ENCODE measurements at places on chromosomes 7 and 10.
A peak's percentile ranks its signal among the peaks of the same experiment; 100 is the strongest.

- DNase-seq = no peak
Observed at GRCh38 chr10:58438340-58438871, 53.2 kb downstream of the TFAM start.

- no peak for DNase-seq
Observed at GRCh38 chr10:29636178-29636577, 1.4 kb upstream of the SVIL start.

DNA sequence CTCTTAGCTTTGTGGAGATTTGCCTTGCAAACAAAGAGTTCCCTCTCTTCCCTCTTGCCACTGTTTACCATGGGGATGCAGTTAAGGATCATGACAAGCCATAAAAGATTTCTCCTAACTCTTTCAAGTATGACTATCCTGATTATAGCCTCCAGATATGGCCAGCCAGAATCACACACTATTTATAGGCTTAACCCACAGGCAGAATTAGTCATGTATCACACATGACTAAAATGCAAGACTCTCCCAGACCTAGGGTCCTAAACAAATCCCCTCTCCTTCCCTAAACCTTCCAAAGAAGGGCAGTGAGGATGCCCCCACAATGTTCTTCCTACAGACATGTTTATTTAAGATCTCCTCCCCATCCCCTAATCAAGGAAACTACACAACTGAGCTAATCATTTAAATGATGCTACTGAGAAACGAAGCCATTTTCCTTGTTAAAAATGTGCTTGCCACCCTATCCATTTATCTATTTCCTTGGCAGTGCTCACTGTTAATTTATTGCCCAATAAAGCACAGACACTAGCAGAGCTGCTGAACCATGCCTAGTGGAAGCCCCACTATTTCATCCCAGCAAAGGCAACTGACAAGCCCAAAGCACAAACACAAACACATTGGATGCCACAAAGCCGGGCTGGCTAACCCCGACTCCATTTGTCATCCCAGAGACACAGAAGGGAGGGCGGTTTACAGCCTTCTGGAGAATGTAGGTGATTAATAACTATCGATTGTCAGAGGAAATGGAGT lies 363.4 kb downstream of the KCNMA1 start:
- DNase-seq = no peak

- DNase-seq = no peak
Observed at GRCh38 chr10:98106531-98106930, 27.9 kb upstream of the R3HCC1L start.

DNA sequence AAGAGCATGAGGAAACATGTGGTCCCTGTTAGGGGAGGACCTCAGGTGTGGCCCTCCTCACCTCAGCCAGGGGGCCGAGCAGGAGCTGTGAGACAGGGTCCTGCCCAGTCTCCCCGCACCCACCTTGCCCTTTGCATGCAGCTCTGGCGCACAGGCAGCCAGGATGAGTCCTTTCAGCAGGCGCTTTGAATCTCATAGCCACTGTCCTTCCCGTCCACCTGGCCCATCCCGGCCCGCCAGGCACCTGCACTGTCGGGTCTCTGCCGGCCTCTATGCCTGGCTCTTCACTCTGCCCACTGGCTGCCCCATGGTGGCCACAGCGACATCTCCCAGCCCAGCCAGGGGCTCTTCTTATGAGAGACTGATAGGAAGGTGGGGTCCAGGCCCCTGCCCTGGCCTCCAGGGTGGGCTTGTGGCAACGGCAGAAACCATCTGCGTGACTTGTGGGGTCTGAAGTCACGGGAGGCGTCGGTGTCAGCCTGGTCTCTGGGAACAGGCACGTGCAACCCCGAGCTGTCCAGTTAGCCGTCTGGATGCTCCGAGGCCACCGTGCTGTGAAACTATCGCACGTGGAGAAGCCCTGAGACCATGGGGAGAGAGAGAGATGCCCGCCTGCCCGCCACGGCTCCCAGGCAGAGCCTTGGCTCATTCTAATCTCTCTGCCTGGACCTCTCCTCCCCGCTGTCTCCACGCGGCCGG lies 37.4 kb downstream of the FOXL3 start:
- no peak for DNase-seq

GRCh38 chr7:36185756-36186155 lies 32.7 kb downstream of the EEPD1 start:
- no peak for DNase-seq

GRCh38 chr7:52862321-52862720 lies 173.1 kb upstream of the POM121L12 start:
- DNase-seq = no peak

DNA sequence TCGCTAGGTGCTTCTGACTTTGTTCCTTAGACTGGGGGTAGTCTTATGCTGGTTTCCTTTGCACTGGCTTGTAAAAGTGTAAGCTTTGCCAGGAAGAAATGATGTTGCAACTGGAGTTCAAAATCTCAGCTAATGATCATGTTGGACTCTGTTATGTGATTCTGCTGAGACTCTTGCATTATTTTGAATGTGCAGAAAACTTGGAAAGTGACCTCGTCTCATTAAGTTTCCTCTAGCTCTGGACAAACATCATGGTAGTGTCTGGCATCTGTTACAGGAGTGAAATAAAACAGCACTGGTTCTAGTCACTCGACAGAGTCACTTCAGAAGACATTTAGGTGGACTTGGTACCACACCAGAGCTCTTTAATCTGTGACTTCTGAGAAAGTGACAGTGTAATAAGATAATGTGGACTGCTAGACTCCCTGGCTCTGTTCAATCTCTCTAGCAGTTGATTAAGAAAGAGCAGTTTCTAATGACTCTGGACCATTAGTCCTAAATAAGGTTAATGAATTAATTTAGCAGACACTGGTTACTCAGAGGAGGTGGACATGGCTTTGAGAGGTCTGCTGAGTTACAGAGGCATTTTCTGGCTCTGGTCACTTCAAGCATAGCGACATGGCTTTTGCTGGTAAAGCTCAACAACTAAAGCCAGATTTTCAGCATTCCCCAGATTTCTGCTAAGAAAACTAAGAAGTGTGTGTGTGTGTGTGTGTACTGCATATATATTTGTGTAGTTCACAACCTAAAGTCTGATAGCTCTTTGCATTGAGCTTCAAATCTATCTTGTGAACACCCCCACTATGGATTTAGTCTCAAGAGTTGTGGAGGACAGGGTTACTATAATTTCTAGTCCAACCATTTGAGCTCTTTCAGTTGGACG lies 2.0 kb downstream of the NRP1 start:
- DNase-seq = peak; percentile 90

- DNase-seq = peak; percentile 75
Observed at GRCh38 chr7:604001-604883, 84.6 kb upstream of the PDGFA start.

GRCh38 chr10:71604324-71605018 lies 115.1 kb downstream of the C10orf105 start:
- no peak for DNase-seq

DNA sequence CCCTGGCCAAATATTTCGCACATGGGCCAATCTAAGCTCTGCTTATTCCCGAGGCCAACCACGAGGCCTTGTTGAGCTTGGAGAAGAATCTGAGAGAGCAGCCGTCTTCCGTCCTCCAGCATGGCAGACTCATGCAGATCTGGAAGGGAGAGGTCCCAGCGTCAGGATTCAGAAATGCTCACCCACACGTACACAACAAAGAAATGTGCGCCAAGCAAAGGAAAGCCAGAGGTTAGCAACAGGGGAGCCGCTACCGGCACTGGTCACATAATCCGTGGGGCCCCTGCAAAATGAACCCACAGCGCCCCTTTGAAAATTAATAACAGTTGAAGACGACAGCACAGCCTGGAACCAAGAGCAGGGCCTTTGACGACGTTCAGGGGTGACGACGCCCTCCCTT lies 25.4 kb upstream of the PRKAG2 start:
- no peak for DNase-seq

GRCh38 chr10:128180843-128181242 lies 54.6 kb upstream of the MKI67 start:
- DNase-seq = no peak

- no peak for DNase-seq
Observed at GRCh38 chr10:24701447-24701846, 22.2 kb downstream of the ARHGAP21 start.

DNA sequence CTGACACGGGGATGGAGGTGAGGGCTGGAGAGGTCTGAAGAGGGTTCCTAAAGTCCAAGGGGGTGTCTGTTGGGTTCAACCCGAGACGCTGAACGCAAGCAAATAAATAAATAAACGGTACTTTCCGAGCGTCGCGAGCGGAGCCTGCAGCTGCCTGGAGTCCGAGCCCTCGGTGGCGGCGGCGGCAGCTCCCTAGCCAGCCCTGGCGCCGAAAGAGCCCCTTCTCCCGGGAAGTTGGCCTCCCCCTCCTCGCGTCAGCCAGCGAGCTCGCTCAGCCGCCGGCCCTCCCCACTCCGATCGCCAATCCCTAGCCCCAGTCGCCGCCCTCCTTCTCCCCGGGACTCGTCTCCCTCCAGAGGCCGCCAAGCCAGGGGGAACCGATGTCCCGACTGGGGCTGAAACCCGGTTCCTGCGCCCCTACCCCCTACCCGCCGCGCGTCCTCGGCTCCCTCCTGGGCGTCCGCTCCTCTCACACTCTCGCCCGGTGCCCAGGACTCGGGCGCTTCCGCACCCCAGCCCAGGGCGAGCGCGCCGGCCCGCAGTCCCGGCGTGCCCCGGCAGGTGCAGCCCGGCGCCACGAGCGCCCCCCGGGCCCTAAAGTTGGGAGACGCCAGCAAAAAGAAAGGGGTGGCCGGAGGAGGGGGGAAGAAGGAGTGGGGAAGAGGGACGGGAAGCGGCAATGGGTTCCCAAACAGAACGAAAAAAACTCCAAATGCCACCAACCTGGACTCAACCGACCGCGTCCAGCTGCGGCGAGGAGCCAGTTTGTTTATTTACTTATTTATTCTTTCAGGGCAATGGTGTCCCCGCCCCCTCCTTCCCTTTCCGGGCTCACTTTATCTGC lies at the start of gene GFRA1:
Gene GFRA1, minus strand, starts transcription at position 767 of the 844 bp plus-strand sequence. CDS start 1,177 bp downstream, outside the sequence.
- no peak for DNase-seq

GRCh38 chr10:17989908-17990767 lies 38.4 kb downstream of the SLC39A12 start:
- DNase-seq = peak; percentile 75

- peak; percentile 97 for DNase-seq
Observed at GRCh38 chr10:121536310-121536913, 61.8 kb downstream of the FGFR2 start.

GRCh38 chr7:25014756-25015155 lies 34.8 kb upstream of the OSBPL3 start:
- DNase-seq = peak; percentile 89

DNA sequence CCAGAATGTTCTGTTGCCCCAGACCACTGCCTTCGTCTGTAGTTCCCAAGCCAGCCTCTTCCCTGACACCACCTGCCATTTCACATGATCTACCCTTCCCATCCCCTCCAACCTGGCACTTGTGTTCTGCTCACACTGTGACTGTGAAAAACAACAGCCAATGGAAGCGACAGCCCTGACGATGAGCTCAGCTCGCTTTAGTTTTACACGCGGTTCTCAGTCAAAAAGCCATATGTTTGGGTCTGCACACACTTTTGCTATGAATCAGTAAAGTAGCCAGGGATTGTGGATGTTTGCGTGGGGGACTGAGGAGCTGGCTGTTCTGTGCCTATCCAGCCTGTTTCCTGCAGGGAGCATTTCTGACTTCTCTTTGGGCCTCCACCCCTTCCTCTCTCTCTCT lies 282.7 kb downstream of the WDR11 start:
- no peak for DNase-seq

DNA sequence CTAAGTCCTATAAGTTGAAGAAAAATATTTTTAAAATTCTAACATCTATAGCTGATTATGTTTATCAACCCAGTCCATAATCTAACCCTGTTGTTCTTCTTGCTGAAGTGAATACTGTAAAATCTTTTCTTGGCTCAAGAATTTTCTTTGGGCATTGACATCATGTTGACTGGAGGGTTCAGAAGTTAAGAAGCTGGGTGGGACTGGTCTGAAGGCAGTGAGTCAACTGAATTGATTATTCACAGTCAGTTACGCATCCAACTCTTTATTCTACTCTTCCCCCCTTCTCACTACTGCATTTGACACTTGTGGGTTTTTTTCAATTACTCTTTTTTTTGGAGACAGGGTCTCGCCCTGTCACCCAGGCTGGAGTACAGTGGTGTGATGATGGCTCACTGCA lies 31.0 kb downstream of the DENND2A start:
- DNase-seq = peak; percentile 46

GRCh38 chr10:71084061-71084817 lies 128.1 kb upstream of the UNC5B start:
- no peak for DNase-seq

- no peak for DNase-seq
Observed at GRCh38 chr10:6704896-6705295, 124.8 kb upstream of the PRKCQ start.

GRCh38 chr7:55100544-55101327 lies 81.9 kb downstream of the EGFR start:
- DNase-seq = peak; percentile 95

DNA sequence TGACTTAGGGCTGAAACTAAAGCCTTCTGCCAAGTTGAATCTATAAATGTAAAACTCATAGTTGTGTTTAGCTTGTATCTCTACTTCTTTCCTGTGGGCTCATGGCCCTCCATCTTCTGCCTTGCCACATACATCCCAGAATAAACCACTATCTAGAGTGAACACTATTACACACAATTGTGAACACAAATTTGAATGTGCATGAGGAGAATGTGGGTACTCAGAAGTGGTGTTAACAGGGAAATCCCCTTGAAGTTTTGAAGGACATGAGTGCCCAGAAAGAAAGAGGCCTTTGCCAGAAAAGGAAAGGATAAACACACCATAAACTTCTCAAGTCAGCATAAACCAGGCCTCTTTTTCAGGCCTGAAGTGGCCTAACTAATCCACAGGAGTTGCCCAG lies 20.2 kb upstream of the CCNJ start:
- no peak for DNase-seq

DNA sequence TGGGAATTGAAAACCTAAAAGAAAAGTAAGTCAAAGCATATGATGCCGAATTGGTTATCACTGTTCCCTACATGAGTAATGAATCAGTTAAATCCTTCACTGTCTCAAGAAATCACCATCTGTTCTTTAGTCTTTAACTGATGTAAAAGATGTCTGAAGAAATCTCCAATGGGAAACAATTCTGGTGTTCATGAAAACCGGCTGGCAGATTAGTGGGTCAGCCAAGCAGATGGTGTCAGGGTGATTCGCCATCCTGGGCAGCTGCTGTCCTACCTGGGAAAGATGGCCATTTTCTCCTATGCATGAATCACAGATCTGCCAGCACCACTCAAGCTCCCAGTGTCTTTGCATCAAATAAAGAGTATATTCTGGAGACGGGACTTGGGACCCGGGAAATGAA lies 925.2 kb upstream of the GHITM start:
- DNase-seq = no peak

DNA sequence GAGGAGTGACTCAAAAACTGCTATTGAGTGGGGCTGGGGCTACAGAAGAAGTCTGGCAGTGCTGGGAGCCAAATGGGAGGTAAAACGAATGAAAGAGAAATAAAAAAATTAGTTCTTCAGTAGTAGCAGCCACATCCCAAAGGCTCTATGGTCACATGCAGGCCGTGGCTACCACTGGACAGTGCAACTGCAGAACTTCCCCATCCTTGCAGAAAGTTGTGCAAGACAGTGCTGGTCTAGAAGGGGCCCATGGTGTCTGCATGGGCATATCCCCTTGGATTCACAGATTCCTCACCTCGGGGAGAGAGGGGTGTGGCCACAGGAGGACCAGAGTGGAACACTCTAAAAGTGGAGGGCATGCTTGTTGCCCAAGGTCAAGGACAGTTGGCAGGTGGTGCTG lies 47.6 kb downstream of the RPS24 start:
- DNase-seq = no peak

Measured in muscle of back (tissue), 13 donors.